ENCODE measurements at places on chromosomes 2 and 18.

DNA sequence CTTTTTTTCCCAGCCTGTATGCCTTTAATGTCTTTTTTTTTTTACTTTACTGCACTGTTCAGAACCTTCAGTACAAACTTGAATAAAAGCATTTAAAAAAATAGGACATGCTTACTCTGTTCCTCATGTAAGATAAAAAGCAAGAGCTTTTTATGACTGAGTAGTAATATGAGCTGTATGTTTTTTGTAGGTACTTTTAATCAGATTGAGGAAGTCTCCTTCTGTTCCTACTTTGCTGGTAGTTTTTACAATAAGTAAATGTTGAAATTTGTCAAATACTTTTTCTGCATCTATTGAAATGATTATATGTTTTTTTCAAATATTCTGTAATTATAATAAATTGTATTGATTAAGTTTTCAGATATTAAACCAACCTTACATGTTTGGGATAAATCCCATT is 189.8 kb downstream of the FAM210A start:
- DNase-seq, result no peak

DNA sequence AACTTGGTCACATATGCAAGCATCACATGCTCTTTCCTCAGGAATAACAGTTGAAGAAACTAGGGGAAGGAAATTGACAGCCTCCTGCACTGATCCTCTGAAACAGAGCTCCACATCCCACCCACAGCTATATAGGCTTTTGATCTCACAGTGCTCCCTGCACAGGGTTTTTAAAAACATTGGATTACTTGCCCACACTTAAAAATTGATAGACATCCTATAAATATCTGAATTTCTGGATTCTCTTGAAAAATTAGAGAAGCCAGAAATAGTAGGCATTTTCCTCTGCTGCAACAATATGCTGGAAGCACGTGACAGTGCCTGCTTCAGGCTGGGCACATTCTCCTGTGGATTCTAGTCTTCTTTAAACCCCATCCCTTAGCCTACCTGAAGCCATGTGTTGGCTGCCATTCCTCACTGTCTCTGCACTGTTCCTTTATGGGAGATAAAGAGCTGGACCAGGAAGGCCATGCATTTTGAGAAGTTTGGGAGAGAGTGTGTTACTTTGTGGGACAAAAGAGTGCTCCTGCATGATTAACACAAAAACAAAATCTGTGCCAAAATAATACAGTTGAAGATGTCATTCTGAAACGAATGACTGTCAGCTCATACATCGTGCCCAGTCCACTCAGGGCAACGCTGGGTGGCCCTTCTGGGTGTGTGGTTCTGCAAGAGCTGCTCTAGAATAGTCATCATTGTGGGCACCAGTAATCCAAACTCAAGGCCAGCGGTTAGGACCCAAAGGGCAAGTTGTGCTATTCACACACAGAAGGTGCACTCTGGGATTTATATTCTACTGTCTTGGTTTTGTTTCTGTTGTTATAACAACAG is 59.8 kb downstream of the GYPC start:
- no peak for DNase-seq

GRCh38 chr2:69961496-69961895 is at the start of gene ASPRV1:
TSS of gene ASPRV1 (minus strand) at chr2:69961631. CDS start at chr2:69961436, 195 bp downstream.
- DNase-seq, result no peak

DNA sequence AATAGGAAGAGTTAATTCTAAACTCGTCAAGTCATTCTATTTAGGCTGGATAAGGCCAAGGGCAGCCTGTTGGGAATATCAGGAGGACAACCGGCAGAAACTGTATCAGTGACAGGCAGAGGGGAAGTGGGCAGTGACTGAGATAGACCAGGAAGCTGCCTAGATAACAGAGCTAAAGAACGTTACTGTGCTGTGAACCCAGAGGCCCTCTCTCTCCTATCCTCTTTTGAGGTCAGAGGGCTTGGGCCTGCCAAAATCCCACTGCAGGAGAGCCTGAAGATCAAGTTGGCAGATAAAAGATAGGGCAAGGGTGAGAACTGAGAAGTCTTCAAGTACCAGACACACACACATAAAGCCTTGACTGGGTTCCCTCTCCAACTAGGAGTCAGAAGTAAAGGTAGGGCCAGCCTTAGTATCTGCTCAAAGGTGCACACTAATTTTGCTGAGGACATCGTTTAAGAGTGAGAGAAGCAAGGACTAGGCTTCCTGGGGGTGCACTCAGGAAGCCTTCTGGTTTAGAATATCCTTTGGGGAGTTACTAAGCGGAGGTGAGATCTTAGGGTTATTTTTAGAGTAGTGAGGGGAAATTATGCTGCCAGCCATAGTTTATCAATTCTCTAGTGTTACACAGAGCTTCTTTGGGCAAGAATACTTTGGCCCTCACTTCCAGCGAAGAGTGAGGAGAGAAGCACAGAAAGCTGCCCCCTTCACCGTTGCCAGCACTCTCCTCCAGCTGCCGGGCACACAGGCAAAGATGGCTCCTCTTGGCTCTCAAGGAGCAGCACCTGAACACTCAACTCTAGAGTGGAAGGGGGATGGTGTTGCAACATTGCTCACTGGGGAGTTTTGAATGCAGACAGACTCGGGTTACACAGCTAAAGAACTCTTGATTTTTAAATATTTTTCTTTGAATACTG is 9.8 kb downstream of the CAVIN2 start:
- no peak for DNase-seq

DNA sequence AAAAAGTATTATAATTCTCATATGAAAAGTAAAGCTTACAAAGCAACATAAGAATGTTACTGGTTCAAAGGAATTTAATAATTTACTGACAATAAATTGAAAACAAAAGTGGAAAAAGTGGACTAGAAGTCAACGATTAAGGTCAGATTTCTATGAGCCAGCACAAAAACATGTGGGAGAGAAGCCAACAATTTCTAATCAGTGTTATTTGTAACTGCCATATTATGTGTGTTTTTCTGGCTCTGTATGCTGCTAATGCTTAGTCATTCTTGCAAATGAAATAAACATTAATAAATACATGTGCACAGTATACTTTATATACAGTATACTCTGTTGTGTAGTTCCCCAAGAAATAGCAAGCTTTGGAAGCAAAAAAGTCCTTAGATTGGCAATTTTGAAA is 301.3 kb upstream of the RGPD4 start:
- DNase-seq, result no peak

GRCh38 chr2:17652681-17653394 is 100.8 kb downstream of the SMC6 start:
- no peak for DNase-seq

GRCh38 chr2:228224410-228224809 is 42.9 kb upstream of the SPHKAP start:
- DNase-seq, result no peak

GRCh38 chr18:23746851-23747250 is 57.6 kb downstream of the LAMA3 start:
- no peak for DNase-seq

GRCh38 chr18:22320771-22321170 is 96.9 kb downstream of the CTAGE1 start:
- no peak for DNase-seq

DNA sequence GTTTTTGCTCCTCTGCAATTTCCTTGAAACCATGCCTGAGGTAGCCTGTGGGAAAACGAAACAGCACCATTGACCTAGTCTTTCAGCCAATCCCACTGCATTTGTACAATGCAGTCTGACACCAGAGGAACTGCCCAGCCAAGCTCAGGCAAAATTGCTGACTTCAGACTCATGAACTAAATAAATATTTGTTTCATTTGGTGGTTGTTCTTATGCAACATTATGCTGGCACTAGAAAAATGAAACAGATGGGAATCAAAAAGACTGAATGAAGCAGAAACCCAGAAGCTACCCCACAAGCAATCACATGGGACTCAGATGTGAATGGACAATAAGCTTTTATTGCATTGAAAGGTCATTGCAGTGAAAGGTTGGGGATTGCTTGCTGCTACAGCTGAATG is 1.7 kb downstream of the NAT8 start:
- no peak for DNase-seq

- no peak for DNase-seq
Measured at GRCh38 chr18:57792631-57793301, 10.3 kb downstream of the ATP8B1 start.

DNA sequence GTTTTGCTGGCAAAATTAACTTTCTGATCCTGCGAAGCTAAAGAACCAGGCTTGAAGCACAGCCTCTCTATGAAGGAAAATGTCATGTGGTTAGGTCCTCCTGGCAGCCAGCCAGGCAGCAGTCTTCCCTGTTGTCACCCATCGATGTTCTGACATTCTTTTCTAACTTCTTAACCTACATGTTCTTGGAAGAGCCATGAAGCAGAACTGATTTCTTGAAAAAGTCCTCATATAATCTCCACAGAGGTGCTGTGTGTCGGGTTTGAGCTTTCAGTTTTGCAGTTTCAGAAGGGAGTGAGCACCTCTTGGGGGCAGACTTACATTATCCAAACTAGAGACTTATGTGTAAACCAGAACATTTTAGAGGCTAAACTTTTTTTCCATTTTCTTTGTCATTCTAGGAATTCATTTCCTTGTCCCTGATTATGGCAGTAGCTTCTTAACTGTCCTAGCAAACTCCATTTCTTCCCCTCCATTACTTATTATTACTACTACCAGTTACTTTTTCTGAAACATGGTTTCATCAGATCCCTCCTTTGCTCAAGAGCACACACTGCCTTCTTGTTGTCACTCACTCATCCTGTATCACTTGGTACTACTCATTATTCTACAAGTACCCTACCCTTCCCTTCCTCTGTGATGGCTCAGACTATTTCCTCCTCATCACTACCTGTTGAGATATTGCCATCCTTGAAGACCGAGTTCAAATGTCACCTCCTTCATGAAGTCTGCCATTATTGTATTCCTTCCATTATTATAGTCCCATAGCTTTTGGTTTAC is 31.1 kb downstream of the DOK1 start:
- no peak for DNase-seq

- DNase-seq, result no peak
Measured at GRCh38 chr2:51000849-51001617, 30.9 kb downstream of the NRXN1 start.

DNA sequence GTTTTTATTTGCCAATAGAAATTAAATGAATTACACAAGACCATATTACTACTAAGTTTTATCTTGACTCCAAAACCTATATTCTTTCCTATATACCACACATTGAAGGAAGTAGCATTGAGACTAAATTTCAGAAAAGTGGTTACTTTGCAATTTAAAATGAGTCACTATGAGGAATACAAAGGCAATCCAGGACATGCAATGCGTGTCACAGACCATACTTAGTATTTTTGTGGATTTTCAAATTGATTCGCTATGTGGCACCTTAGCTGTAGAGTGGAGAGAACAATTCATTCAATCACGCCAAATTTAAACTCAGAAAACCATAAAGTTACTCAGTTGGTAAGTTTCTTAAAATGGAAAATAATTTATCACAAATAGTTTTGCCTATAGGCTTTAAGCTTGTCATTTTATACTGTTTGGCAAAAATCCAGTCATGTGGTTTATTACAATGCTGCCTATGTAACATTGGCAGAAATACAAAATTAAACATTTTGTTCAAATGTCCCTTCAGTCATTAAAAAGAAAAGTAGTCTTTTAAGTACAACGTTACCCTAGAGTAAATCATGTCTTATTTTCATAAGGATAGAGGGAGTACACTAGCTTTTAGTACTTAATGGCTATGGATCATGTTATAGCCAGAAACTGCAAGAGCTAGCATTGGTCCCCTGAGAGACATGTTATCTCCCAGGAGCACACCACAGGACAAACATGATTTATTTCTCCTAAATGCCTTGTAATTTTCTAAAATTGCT is 222.8 kb upstream of the CDH7 start:
- DNase-seq, result no peak

GRCh38 chr2:157809212-157809611 is 66.9 kb downstream of the ACVR1 start:
- no peak for DNase-seq

DNA sequence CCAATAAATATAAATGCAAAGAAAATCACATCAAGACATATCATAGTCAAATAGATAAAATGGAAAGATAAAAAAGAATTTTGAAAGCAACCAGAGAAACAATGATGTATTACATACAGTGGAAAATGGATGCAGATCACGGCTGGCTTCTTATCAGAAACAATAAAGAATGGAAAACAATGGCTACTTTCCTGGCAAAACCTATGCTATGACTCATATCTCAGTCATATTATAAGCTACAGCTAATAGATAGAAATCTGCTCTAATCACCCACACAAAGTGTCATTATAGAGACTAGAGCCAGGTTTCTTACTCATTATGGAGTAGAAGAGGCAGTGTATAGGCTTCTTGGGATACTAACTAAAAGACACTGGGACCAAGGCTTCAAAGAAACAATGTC is 93.5 kb upstream of the TACR1 start:
- DNase-seq, result no peak

- no peak for DNase-seq
Measured at GRCh38 chr18:46051731-46052461, 20.2 kb downstream of the PSTPIP2 start.

- no peak for DNase-seq
Measured at GRCh38 chr2:173150087-173150486, 74.4 kb downstream of the MAP3K20 start.

- DNase-seq, result no peak
Measured at GRCh38 chr2:22198381-22199283, 1074.9 kb downstream of the TDRD15 start.

- DNase-seq, result no peak
Measured at GRCh38 chr2:155054712-155055111, 356.2 kb downstream of the KCNJ3 start.

GRCh38 chr2:43034242-43034619 is 192.2 kb downstream of the ZFP36L2 start:
- no peak for DNase-seq

DNA sequence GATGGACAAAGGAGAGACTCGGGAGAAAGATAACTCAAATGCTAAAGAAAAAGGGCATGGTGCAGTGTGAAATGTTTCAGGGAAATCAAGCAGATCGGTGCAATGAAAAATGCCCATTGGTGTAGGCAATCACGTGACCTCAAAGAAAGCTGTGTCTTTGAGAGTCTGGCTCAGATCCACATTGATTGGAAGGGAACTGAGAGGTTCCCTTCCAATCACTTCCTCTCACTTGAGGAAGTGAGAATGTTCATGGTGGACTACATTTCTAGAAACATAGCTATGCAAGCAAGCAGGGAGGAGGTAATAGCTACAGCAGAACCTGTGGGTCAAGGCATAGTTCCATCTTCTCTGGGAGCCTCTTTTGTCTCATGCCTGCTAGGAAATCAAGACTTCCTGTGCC is 187.4 kb downstream of the LPIN1 start:
- DNase-seq, result no peak

- DNase-seq, result no peak
Measured at GRCh38 chr2:83071352-83071751, 1387.7 kb downstream of the SUCLG1 start.

- DNase-seq, result no peak
Measured at GRCh38 chr2:3296182-3296972, 81.2 kb downstream of the EIPR1 start.

- DNase-seq, result no peak
Measured at GRCh38 chr2:17388798-17389197, 129.4 kb downstream of the RAD51AP2 start.

- DNase-seq, result peak; percentile 39
Measured at GRCh38 chr2:157751462-157752058, 122.9 kb upstream of the ACVR1C start.

- no peak for DNase-seq
Measured at GRCh38 chr18:6745504-6746031, 16.1 kb downstream of the ARHGAP28 start.

- no peak for DNase-seq
Measured at GRCh38 chr18:47985866-47986265, 55.4 kb upstream of the SMAD2 start.

- no peak for DNase-seq
Measured at GRCh38 chr2:161172901-161173540, 12.8 kb downstream of the TANK start.

- DNase-seq, result no peak
Measured at GRCh38 chr2:174704642-174705041, 59.6 kb downstream of the CHRNA1 start.

GRCh38 chr2:96205888-96206287 is 2.7 kb downstream of the STARD7 start:
- DNase-seq, result no peak
